Neural crest cell (in vitro differentiated cells): ENCODE measurements at places on chromosomes 2 and 18. TPM values are rescaled to one million over a fixed set of nuclear protein-coding genes. Genes with fewer than 3 reads are reported as not detected.

ANKRD30BL gene
- not detected in 2 replicates for total RNA-seq

HOXD13 gene
- total RNA-seq: not detected in 2 replicates

MARCO gene
- 0.54 TPM in 1 of 2 replicates, not detected in the other for total RNA-seq

DNA sequence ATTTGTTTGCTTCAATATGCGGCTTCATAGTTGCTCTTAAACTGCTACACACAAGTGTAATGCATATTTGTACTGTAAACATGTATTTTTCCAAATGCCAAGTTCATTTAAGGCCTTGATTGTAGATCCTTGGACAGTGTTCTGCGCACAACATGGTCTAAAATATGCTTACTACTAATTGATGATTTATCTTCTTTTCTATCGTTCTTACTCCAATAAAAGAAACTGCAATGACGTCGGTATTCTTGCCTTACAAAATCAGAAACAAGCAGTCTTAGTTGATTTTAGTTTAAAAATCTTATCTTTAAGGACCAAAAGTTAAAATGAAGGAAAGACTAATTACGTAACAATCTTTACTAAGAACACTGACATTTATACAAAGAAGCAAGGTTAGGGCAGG lies 224.3 kb upstream of the SMAD7 start:
- H3K4me1 ChIP-seq: peaks cover 27% of the 10 kb centered on the region
- no peaks in the 10 kb centered on the region for H3K36me3 ChIP-seq
- no peak for DNase-seq
- no peak overlapping the region for H3K4me3 ChIP-seq

GRCh38 chr2:27133905-27134780 lies at the start of gene PREB:
Gene PREB (minus strand): TSS chr2:27134636. CDS start chr2:27134421, 215 bp downstream.
- H3K27ac ChIP-seq: peak within 1 kb of the TSS; percentile 98
- H3K4me3 ChIP-seq: peak within 1 kb of the TSS; percentile 94
- peaks cover 2% of the 10 kb centered on the region for H3K36me3 ChIP-seq
- H3K27me3 ChIP-seq: no peaks in the 10 kb centered on the region
- DNase-seq: peak; percentile 99
- H3K4me1 ChIP-seq: peaks cover 12% of the 10 kb centered on the region
